ENCODE measurements at places on chromosomes 12 and 14. TPM values are rescaled to one million over a fixed set of nuclear protein-coding genes. Genes with fewer than 3 reads are reported as not detected.

ACSS3 gene
- total RNA-seq = not detected

FRMD6 gene
- total RNA-seq = 0.93 TPM

DNAI7 gene
- total RNA-seq = 0.51 TPM

GRCh38 chr14:99389174-99389826 is 91.4 kb downstream of the SETD3 start:
- no peak overlapping the region for H3K4me3 ChIP-seq
- H3K36me3 ChIP-seq = peaks cover 7% of the 10 kb centered on the region
- H3K4me1 ChIP-seq = no peaks in the 10 kb centered on the region
- no peaks in the 10 kb centered on the region for H3K27me3 ChIP-seq
- DNase-seq = no peak

DNA sequence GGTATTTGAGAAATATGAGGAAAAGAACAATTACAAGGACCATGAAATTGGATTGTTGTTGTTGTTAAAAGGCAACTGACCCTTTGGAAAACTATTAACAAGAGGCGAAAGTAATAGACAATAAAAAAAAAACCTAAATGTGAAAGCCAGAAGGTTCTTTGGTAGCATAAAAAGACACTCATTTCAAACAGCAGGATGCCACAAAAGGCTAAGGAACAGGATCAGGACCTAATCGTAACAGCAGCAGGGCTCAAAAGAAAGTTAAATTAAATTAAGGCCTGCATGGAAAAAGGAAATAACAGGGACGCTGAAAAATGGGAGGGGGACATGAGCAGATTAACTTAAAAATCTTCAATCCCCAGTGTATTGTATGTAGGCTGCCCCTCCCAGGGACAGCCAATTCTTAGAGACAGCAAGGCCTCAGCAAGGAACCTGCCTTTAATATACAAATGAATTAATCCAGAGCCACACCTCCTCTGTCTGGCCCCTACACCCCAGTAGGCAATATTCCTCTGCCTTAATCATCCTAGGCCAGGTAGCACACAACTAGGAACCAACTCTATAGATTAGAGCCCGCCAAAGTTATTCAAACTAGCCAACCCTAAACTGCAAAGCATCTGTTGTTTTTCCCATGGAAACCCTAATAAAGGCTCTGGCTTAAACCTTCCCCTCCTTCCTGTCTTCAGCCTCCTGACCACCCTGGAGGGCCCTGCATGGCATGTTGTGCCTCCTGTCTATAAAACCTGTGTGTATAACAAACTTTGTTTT is 28.4 kb upstream of the AP4S1 start:
- H3K27me3 ChIP-seq = no peaks in the 10 kb centered on the region
- H3K27ac ChIP-seq = no peak overlapping the region
- no peak overlapping the region for H3K4me3 ChIP-seq
- no peaks in the 10 kb centered on the region for H3K4me1 ChIP-seq
- DNase-seq = no peak
